Central memory CD8-positive, alpha-beta T cell (primary cell): ENCODE measurements at places on chromosomes 7 and 10.

DNA sequence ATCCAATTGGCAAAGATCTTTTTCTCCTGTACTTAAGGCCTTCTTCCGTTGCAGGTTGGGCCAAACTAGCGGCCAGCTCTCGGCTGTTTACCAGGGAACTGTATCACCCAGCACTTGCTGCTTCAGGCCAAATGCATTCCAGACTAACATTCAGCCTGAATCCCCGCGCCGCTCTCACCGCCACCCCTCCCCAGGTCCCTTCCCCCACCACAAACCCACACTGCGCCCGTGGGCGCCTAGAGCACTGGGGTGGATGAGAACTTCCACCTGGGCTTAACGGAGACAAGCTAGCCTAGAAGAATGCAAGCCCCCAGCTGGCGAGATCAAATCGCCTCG lies 676 bp downstream of the TCAF1 start:
- DNase-seq, result no peak

DNA sequence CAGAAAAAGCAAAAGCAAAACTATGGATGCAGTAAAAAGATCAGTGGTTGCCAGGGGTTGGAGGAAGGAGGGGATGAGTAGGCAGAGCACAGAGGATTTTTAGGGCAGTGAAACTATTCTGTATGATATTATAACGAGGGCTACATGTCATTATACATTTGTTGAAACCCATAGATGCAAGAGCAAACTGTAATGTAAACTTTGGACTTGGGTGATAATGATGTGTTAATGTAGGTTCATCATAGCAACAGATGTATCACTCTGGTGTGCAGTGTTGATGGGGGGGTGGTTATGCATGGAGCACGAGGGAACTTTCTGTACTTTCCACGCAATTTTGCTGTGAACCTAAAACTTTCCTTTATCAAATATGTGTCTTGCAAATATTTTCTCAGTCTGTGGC lies 23.2 kb downstream of the SLK start:
- DNase-seq, result no peak

DNA sequence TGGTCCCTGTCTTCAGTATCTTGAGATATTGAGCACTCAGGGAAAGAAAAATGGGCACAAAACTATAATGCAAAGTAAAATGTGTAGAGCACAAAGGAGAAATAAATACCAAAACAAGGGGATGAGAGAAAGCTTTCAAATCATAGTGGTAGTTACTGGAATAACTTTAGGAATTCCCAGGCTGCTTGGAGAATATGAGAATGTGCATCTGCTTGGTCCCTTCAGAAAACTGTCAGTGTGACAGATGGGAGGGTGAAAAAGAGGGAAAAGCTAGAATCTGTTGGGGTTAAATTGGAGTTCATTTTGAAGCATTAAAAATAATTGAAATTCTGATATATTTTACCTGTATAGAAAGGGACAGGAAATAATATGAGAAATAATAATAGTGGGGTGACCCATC lies 15.3 kb downstream of the ST7 start:
- no peak for DNase-seq

DNA sequence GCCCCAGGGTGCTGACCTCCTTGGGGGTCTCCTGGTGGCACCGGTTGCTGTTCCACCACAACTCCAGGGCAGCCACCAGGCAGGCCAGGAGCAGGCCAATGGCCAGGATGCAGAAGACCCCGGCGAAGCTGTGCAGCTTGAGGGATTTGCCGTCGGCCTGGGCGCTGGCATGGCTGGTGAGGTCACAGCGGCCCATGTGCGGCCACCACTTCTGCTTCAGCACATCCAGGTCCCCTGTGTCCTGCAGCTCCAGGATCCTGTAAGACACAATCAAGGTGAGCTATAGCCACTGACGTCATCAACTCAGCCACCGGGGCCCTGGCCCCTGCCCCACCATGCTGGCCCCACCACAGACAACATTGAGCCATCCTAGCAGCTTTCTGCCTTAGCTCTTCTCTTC lies 753.2 kb downstream of the GRID1 start:
- DNase-seq, result no peak

- no peak for DNase-seq
Measured at GRCh38 chr10:84957427-84957826, 629.0 kb downstream of the CCSER2 start.

DNA sequence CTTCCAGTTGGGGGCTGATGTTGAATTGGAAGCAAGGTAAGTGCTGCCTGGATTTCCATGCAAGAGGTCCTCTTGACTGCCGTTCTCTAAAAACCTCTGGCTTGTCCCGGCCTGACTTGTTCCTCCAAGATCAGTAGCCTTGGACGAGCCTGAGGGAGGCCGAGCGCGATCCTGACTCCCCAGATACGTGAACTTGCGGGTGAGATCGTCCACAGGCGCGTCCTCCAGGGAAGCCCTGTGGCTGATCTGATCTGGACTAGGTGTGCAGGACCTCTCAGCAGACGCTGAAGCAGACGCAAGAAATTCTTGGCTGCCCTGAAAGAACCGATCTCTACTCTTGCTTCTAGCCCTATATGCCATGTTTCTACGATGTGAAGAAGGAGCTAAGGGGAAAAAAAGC lies 29.7 kb downstream of the ZC3HAV1 start:
- no peak for DNase-seq

DNA sequence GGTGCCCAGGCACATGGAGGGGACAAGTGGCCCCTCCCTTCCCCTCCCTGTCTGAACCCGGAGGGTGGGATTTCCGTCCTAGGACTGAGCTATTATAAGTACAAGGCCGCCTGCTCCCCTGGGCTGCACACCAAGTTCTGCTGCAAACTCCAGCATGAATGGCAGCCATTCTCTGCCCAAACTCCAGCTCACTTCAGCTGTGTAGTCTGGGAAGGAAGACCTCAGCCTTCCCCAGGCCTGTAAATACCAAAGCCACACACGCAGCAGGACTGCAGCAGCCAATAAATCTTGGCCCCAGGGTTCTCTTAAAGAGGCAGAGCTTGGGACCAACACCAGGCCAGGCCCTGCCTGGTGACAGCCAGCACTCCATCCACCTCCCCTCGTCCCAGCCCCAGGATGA lies 291.3 kb upstream of the ZMIZ1 start:
- no peak for DNase-seq

GRCh38 chr10:110764793-110765512 lies 106.8 kb upstream of the PDCD4 start:
- no peak for DNase-seq

- DNase-seq, result no peak
Measured at GRCh38 chr10:86349474-86349873, 17.1 kb downstream of the GRID1 start.

DNA sequence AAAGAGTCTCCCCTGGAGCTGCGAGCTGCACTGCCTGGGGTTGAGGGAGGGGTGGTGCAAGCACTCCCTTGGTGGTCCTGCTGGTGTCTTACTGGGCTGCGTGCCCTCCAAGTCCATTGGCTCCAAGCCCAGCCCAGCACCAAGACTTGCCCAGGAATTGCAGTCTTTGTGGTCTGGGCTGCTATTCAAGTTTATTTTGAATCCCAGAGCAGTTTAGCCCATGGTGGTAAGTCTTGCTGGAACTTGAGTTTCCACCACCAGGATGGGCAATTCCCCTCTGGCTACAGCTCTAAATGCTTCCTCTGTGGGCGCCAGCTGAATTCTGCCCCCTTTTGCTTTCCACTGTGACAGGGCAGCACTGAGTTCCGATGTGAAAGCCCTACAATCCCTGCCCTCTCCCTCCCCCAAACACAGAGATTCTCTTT lies 25.1 kb downstream of the GALNT11 start:
- DNase-seq, result no peak

DNA sequence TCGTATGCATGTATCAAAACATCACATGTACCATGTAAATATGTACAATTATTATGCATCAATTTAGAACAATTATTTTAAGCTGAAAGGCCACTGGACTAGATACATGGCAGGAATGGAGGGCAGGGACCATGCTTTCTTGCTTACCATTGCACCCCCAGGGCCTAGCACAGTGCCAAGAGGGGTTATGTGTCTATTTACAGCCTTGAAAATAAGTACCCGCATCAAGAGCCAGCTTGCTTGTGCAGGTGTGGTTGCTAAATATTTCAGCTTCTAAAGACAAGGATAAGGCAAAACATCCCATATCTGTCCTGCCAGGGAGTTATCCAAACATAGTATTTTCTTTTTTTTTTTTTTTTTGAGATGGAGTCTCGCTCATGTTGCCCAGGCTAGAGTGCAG lies 14.7 kb upstream of the OAT start:
- DNase-seq, result no peak

DNA sequence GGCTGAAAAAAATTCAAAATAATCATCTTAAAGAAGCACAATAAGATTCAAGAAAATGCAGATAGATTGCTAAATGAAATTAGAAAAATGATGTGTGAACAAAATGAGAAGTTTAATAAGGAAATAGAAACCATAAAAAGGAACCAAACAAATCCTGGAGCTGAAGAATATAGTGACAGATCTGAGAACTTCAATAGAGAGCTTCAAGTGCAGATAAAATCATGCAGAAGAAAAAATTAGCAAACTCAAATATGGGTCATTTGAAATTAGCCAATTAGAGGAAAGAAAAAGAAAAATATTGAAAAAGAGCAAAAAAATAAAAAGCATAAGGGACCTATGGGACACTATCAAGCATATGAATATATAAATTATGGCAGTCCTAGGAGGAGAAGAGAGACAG lies 720.1 kb downstream of the PARD3 start:
- DNase-seq, result no peak

DNA sequence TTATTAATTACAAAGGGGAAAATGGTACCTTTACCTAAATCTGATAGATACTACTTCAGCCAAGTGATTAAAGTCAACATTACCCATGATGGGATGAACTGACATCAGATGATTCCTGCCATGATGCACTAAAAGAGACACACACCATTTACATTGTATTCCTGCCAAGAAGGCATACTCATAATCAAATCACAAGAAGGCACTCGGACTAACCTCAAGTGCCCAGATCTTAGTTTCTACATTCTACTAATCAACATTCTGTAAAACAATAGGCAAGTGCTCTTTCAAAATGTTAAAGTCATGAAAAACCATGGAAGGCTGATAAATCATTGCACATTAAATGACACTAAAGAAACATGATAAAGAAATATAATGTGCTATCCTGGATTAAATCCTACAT lies 44.4 kb downstream of the SLC35G1 start:
- no peak for DNase-seq
